Aorta (tissue), 5 donors: ENCODE measurements at places on chromosomes 2 and 18. TPM values are rescaled to one million over a fixed set of nuclear protein-coding genes. Genes with fewer than 3 reads are reported as not detected.

Gene TMEM17
- total RNA-seq, result 1.1 TPM

Gene ABCB6
- total RNA-seq, result 28.9 TPM

Gene ZNF396
- total RNA-seq, result 4.4 TPM

Gene SKOR2
- total RNA-seq, result not detected

Gene ANKRD62
- total RNA-seq, result not detected

Gene PROKR1
- total RNA-seq, result not detected

Gene NAPG
- total RNA-seq, result 36.0 TPM

Gene ALKAL2
- 21.2 TPM for total RNA-seq

Gene ANKRD29
- total RNA-seq, result 28.6 TPM

Gene SPDYA
- 5.3 TPM for total RNA-seq

Gene TUBB6
- 155 TPM for total RNA-seq

Gene RAB17
- 4.5 TPM for total RNA-seq

Gene IGFBP5
- total RNA-seq, result 1,222 TPM

Gene BOLL
- total RNA-seq, result not detected

Gene UXS1
- total RNA-seq, result 20.6 TPM

Gene MRPL33
- total RNA-seq, result 116 TPM

Gene CACNB4
- total RNA-seq, result 5.0 TPM

Gene EGR4
- total RNA-seq, result not detected

Gene VSNL1
- not detected for total RNA-seq

Gene SPATA3
- total RNA-seq, result not detected

Gene REG3G
- total RNA-seq, result 0.71 TPM

Gene CPS1
- total RNA-seq, result 5.1 TPM

Gene TWIST2
- total RNA-seq, result 12.9 TPM

Gene TUBB8B
- total RNA-seq, result not detected

Gene CYTIP
- 10.0 TPM for total RNA-seq

Gene MEP1B
- not detected for total RNA-seq

Gene SLC4A5
- total RNA-seq, result 7.3 TPM

Gene SAG
- total RNA-seq, result not detected

Gene NOL4
- not detected for total RNA-seq

Gene CHRNA1
- not detected for total RNA-seq

Gene TXNDC2
- total RNA-seq, result 0.65 TPM

Gene CXCR4
- 18.1 TPM for total RNA-seq

Gene DNAJC5G
- not detected for total RNA-seq

Gene KCNG2
- total RNA-seq, result 1.1 TPM

Gene POTEI
- 0.06 TPM for total RNA-seq

Gene DSG1
- not detected for total RNA-seq

Gene CHRNG
- not detected for total RNA-seq

Gene EMX1
- total RNA-seq, result not detected

Gene TMEFF2
- not detected for total RNA-seq

Gene ERFE
- total RNA-seq, result 2.5 TPM

Gene SDC1
- 1.4 TPM for total RNA-seq

Gene PIEZO2
- total RNA-seq, result 8.8 TPM

Gene FHL2
- total RNA-seq, result 60.4 TPM

Gene ZNF385B
- total RNA-seq, result 4.6 TPM

Gene GPBAR1
- total RNA-seq, result 3.7 TPM

Gene FBXO15
- 0.52 TPM for total RNA-seq

Gene PCARE
- not detected for total RNA-seq

Gene HSPD1
- total RNA-seq, result 115 TPM

Gene GAREM1
- 24.0 TPM for total RNA-seq

Gene PRSS56
- total RNA-seq, result not detected

Gene TANC1
- 56.9 TPM for total RNA-seq

Gene CCDC178
- 1.9 TPM for total RNA-seq
